SK-N-MC (cell line): ENCODE measurements at places on chromosomes 4 and X.

DNA sequence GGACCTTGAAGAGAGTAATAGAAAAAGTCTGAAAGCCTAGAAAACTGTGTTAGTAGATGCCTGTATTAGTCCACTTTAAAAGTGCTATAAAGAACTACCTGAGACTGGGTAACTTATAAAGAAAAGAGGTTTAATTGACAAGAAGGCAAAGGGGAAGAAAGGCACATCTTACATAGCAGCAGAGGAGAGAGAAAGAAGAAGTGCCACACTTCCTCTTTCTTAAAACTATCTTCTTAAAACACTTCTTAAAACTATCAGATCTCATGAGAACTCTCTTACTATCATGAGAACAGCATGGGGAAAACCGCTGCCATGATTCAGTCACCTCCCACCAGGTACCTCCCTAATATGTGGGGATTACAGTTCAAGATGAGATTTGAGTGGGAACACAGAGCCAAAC is 18.8 kb upstream of the COL25A1 start:
- no peak for DNase-seq

- DNase-seq: no peak
Measured at GRCh38 chrX:21503593-21503992, 129.4 kb downstream of the CNKSR2 start.

DNA sequence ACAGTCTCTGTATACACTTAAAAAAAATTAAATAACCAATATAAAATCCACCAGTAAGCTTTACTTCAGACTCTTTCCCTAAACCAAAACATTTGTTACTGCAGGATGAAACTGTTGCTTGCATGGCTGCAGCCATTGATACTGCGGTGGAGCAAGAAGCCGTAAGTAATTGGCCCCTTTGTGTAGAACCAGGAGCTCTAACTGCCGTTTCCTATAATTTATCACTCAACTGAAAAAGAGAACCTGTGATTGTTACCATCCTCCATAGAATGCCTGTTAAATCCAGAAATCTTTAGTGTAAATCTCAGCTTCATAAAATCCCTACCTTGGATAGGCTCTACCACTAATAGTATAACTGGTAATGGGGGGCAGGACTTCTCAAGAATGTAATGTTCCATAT is 62.6 kb downstream of the KIF4A start:
- no peak for DNase-seq

DNA sequence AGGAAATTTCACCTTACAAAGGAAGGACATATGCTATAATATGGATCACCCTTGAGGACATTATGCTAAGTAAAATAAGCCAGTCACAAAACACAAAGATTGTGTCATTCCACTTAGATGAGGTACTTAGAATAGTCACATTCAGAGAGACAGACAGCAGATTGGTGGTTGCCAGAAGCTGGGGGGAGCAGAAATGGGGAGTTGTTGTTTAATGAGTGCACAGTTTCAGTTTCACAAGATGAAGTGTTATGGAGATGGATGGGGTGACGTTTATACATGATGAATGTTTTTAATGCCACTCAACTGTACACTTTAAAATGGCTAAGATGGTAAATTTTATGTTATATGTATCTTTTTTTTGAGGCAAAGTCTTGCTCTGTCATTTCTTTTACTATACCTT is 14.8 kb upstream of the SPON2 start:
- DNase-seq: no peak

- no peak for DNase-seq
Measured at GRCh38 chr4:15352524-15352923, 75.3 kb upstream of the C1QTNF7 start.

GRCh38 chr4:123849495-123849894 is 452.9 kb downstream of the SPRY1 start:
- DNase-seq: no peak

DNA sequence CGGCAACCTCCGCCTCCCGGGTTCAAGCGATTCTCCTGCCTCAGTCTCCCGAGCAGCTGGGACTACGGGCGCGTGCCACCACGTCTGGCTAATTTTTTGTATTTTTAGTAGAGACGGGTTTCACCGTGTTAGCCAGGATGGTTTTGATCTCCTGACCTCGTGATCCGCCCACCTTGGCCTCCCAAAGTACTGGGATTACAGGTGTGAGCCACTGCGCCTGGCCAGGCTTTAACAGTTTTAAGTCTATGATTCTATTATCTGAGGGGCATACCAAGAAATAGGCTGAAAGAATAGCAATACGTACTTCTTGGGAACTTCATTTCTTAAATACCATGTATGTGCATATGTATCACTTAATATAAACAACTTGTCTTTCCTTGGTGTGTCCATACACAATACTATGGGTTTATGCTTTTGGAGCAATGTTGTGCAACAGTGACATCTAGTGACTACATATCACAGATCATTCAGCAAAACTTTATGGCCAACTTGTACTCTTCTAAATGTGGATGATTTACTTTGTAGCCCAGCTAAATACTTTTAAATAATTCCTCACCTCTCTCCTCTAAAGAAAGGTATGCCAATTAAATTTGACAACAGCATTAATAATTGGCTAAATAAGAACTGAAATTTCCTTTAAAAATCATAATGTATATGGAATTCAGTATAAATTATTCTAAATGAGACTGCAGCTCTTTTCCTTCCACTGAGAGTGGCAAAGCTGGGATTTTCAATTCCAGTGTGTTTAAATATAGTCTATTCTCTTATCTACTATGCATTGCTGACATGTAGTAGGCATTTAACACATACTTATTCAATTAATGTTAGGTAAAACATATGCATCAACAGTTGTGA is 10.4 kb downstream of the SLC9B1 start:
- DNase-seq: peak; percentile 71

- DNase-seq: no peak
Measured at GRCh38 chr4:1359144-1359501, 12.1 kb downstream of the UVSSA start.

DNA sequence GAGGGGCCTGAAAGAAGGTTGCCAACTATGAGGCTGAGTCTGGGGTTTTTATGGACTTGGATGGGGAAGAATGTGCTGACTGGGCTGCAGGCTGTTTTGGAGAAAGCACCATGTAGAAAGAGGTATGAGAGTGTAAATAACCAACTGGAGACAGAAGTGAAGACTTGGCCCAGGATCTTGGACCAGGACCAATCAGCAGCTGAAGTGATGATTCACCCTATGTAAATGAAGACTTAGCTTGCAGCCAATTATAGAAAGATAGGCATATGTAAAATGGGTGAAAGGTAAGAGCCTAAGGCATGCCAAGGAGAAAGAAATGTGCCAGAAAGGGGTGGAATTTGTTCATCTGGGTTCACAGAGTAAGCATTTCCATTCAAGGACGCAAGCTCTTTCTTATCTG is 856.7 kb upstream of the PRKX start:
- no peak for DNase-seq

DNA sequence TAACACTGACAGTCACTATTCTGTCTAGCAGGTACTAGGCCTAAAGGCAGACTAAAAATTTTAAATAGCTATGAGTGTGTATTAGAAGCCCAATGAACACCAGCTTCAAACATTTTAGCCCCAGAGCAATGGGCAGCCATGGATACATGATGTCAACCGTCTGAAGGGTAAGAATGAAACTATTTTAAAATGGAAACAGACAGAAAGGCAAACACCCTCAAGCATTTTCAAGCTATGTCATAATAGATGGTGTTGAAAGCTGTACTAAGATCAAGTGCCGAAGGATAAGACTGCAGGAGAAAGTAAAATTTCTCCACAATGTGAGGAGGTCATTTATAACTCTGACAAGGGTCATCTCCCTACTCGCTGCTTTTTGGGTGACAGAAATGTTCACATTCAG is 225.0 kb downstream of the COL25A1 start:
- DNase-seq: no peak

DNA sequence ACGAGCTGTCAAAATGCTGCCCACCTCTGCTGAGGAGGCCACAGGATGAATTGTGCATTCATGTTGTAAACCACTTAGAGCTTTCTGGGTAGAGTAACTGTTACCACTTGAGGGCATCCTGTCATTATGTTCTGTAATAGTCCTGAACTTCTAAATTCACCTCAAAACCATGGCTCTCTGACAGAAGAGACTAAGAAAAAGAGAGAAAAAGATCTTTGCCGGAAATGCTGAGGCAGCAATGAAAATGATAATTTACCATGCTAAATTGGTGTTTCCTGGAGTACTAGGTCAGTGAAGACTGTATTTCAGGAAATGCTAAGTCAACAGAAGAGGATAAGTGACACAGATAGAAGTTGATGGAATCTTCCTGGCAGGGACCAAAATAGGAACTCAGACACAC is 942.3 kb upstream of the SLIT2 start:
- peak; percentile 77 for DNase-seq

DNA sequence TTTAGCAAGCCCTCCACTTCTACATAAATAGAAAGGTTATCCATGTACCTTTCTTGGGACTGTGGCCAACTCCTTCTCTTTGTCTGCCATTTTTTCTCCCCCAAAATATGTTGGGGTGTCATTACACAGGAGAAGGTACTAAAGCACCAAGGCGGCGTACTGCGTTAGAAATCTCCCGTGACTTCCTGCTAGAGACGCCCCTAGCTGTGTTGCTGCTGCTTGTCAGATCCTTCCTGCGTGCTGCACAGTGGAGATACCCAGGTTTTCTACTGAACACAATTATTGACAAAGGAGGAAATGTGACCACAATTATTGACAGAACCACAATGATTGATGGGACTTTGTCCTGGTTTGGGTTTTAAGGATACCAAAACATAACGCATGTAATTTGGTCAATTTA is 97.7 kb downstream of the EFHC2 start:
- DNase-seq: no peak

DNA sequence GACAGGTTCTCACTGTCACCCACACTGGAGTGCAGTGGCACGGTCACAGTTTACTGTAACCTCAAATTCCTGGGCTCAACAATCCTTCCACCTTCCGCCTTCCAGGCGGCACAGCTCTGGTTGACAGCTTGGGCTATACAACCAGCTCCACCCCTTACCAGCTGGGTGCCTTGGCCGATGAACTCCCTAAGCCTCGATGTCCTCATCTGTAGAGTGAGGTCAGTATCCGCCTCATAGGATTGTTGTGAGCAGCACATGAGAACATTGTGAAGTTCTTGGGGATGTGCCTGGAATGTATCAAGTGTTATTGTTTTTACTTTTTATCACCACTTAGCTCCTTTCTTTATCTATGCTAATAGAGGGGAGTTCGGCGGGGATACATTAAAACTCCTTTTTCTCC is 23.3 kb downstream of the UCHL1 start:
- no peak for DNase-seq

GRCh38 chr4:830601-831482 is 4.9 kb upstream of the CPLX1 start:
- DNase-seq: no peak

DNA sequence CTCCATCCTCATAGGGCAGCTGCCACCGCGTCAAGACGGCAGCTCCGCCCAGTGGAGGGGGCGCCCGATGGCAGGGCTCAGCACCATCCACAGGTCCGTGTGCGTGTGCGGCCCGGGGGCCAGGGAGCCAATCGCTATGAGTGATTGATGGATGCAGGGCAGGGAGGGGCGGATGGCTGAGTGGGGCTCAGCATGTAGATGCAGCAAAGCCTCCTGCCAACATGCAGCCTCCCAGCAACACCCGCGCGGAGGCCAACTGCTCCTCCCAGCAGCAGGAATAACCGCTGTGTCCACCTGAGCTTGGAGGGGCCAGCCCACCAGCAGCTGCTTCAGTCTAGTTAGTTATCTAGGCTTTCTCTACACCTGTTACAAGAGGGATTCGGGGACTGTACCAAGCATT is 77.4 kb downstream of the MTMR1 start:
- no peak for DNase-seq

DNA sequence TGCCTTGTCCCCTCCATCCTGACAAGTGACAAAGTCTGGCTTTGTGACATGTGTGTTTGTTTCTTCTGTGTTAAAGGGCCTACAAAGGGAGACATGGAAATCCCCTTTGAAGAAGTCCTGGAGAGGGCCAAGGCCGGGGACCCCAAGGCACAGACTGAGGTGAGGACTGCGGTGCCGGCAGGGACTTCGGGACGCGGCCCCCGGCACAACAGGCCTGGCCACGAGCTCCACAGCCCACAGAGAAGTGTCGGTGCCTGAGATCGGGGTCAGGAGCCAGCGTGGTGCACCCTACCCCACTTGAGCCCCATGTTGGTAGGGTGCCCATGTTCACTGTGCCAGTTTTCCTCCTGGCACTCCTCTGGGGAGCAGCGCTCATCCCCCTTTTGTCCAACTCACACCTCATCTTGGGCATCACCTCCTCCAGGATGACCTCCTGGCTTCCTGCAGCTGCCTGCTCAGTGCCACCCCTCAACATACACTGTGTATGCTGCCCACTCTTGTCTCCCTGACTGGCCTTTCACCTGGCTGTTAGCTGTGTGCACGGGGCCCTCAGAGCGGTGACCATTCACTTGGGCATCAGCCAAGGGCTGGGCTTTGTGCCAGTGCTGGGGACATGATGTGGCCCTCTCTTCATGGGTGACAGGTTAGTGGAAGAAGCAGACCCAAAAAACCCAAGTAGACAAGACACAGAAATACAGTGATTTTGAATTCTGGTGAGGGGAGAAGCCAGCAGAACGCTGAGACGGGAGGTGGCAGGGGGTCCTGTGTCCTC is 17.6 kb downstream of the WFS1 start:
- no peak for DNase-seq

DNA sequence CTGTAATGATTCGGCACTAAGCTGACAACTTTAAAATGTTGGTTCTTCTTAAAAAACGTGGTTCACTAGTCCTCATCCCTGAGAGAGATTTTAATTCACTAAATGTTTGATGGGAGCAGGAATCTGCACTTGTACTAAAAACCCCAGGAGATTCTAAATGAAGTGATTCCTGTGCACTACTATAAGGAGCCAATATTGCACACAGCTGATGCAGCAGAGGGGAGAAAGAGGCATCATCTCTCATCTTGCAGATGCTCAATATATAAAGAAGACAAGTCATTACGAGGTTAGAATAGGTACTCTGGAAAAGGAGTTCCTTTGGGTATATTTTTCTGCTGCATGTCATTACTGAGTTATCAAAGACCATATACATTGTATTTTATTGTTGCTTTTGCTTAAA is 207.6 kb upstream of the RASGEF1B start:
- DNase-seq: no peak

GRCh38 chrX:118961866-118962560 is 12.4 kb upstream of the LONRF3 start:
- DNase-seq: no peak
